ENCODE measurements at places on chromosomes 6 and 20. TPM values are rescaled to one million over a fixed set of nuclear protein-coding genes. Genes with fewer than 3 reads are reported as not detected.

BTNL2 gene
- not detected for total RNA-seq

DNA sequence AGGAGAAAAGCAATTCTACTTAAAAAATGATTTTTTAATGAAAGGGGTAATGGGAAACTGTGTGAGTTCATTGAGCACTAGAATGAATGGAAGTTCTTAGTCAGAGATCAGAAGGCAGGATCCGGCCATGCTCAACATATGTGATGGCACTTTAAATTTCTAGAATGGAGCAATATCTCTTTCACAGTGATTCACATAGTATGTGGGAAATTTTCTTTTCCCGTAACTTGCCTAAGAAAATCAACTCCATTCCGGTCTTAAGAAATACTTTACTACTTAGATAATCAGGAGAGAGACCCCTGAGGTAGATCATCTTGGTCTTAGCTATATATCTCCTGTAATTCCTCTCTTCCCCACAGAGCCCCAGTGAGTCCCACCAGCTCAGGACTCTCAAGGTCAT, 131.8 kb downstream of the SCML4 start:
- no peak overlapping the region for H3K27ac ChIP-seq
- H3K36me3 ChIP-seq, result no peaks in the 10 kb centered on the region
- H3K4me3 ChIP-seq, result no peak overlapping the region
- H3K27me3 ChIP-seq, result no peaks in the 10 kb centered on the region
- no peaks in the 10 kb centered on the region for H3K4me1 ChIP-seq

C20orf204 gene
- 0.66 TPM for total RNA-seq

DNA sequence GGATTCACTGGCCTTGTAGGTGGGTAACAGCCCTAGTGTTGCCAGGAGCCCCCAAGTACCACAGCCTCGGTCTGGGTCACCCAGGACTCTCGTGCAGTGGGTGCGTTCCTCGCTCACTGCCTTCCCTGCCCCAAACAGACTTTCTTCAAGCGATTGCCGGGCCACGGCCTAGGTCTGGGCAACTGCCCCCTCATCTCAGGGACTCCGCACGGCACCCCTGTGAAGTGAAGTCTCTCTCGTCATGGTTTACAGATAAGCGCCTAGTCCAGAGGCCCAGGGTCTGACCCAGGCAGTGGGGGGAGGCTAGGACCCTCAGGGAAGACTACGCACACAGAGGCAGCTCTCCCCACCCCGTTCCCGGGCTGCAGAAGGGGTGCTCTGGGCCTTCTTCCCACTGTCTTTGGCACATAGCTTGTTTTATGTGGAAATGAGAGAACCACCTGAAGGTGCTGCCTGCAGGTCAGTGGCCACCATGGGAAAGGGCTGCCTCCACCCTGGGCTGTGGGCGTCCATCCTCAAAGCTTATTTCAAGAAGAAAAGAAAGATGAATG, 220.8 kb downstream of the ERMARD start:
- H3K27ac ChIP-seq, result no peak overlapping the region
- H3K36me3 ChIP-seq, result no peaks in the 10 kb centered on the region
- H3K4me1 ChIP-seq, result no peaks in the 10 kb centered on the region

DNA sequence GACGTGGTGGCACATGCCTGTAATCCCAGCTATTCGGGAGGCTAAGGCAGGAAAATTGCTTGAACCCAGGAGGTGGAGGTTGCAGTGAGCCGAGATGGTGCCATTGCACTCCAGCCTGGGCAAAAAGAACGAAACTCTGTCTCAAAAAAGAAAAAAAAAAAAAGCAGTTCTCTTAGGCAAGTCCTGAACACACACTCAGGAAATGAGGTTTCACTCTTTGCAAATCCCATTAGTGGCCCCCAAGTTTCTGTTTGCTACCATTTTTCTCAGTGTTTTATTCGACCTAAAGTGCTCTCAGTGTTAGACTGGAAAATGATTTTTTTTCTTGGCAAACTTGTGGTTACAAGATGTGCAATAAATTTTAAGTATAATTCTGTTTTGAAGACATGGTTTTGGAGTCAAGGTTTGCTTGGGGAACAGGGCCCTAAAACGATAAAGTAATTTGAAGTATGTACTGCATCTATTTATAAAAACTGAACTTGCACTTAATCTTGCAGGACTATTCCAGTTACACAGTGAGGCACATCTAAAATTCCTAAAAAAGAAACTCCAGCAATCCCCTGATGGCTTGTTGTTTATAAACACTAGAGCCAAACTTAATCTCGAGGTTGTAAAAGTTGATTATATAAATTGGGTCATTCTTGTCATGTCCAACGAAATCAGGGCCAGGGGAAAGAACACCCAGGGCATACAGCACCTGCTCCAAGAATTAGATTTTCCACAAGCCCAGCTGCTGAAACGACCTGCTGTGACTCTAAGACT, 42.6 kb downstream of the MAP1LC3A start:
- no peak overlapping the region for H3K4me3 ChIP-seq
- DNase-seq, result no peak
- no peak overlapping the region for H3K27ac ChIP-seq
- no peaks in the 10 kb centered on the region for H3K36me3 ChIP-seq
- H3K4me1 ChIP-seq, result no peaks in the 10 kb centered on the region
